NCI-H460 (cell line): ENCODE measurements at places on chromosomes 13 and 19. TPM values are rescaled to one million over a fixed set of nuclear protein-coding genes. Genes with fewer than 3 reads are reported as not detected.

Gene OR7C2
- total RNA-seq: not detected in 2 replicates

Gene TMC4
- total RNA-seq: 0.30 and 0.63 TPM in 2 replicates

Gene ZNF835
- not detected in 2 replicates for total RNA-seq

Gene MRPS31
- 35.2 and 35.6 TPM in 2 replicates for total RNA-seq

Gene RASL11A
- 1.3 and 1.9 TPM in 2 replicates for total RNA-seq
